Stimulated activated CD8-positive, alpha-beta memory T cell treated with anti-CD3 and anti-CD28 coated beads, Interleukin-15, amount 100 ng/mL, for 4 hours (primary cell): ENCODE measurements at places on chromosomes 6 and 20.

GRCh38 chr6:139423037-139423703 lies 48.7 kb upstream of the CITED2 start:
- DNase-seq = no peak

DNA sequence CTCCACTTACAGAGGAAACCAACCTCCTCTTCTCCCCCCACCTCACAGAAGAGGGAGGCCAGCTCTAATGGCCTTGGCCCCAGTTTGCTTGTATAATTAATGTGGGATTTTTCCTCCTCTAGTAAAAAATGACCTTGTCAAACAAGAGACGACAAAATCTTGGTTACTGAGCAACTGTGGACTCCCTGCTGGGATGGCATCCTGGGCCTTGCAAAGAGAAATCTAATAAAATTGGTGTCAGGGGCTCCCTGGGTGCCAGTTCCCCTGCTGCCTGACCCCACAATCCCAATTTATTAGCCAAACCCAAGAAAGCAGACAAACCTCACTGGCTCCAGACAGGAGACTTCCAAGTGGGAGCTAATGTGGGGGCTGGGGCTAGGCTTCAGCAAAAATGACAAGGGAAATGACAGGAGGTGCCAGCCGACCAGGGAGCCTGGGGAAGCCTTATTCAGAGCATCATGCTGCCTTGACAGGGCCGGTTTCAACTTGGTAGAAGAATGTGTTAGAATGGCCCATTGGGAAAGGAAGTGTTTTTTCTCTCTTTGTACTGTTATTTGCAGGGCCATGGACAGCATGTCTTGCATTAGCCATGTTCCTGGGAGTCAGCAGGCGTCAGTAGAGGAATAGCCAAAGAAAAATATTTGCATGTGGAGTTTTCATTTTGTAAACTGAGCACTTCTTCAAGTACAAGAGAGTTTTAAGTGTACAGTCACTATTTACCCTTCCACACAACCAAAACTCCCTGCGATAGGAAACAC lies 816.9 kb downstream of the DHX35 start:
- DNase-seq = no peak

DNA sequence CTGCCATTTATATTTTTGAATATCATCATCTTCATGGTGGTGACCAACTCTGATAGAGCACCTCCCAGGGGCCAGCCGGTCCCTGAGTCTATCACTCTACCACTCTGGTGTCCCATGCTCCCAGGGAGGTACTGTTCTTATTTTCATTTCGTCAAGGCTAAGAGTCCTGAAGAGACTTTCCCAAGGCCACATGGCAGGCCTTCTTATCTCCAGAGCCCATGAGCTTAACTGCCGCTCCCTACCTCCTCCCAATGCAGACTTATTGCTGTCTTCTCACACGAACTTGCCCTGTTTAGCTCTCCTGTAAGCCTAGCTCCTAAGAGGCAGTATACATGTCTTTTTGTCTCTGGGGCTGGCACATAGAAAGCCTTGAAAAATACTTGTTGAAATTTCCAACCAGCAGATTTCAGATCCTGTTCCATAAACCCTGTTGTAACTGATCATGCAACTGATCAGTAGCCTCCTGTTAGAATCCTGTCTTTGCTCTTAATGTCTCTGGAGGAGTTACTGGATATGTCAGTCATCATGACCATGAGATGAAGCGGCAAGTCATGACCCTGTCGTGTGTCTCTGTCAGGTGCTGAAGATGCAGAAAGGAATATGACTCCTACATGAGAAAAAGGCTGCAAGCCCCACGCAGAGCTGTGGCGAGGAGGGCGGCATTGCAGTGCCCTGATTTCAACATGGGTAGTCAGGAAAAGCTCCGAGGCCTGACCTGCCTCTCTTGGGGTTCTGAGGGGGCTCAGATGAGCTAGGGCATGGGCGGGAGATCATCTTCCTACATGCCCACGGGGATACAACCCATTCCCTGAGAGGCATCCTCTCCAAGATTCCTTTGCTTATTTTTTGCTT lies 60.0 kb downstream of the TTI1 start:
- no peak for DNase-seq

- DNase-seq = no peak
Measured at GRCh38 chr6:2895072-2895471, 8.0 kb downstream of the SERPINB9 start.

GRCh38 chr6:111231090-111231459 lies 143.8 kb downstream of the SLC16A10 start:
- DNase-seq = no peak

DNA sequence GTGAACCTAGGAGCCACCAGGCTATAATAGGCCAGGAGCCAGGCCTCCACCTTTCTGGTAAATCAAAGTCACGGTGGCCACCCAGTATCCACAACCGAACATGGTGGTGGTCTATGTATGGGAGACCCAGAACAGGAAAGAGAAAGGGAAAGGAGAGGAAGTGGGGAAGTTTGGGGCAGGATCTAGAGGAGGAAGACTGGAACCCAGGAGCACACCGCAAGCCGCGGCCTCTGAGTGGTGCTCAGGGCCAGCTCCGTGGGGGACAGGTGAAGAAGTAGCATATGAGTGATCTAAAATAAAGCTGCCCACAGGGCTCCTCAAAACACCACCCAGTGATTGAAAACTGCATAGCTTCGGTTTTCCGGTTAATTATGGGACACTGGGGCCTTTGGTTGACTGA lies 214.8 kb downstream of the ZDHHC14 start:
- no peak for DNase-seq

GRCh38 chr6:5457983-5458683 lies 196.8 kb downstream of the FARS2 start:
- no peak for DNase-seq

DNA sequence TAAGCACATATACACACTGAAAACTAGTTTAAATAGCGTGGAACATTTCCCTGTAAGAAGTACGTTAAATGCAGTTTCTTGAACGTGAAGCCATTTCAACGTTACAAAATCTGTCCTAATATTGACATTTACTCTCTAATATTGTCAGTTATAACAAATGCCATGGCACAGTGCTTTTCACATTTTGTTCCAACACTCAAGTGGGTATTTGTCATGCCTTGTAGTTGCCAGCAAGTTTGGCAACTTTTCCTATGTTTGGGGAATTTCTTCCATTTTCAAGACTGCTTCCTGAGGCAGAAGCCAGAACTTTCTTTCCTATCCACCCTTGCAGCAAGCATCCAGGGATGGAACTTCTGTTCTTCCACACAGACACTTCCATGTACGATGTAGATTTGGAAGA lies 63.0 kb downstream of the STX11 start:
- DNase-seq = no peak

GRCh38 chr6:10399451-10399850 lies 15.4 kb downstream of the TFAP2A start:
- DNase-seq = no peak

DNA sequence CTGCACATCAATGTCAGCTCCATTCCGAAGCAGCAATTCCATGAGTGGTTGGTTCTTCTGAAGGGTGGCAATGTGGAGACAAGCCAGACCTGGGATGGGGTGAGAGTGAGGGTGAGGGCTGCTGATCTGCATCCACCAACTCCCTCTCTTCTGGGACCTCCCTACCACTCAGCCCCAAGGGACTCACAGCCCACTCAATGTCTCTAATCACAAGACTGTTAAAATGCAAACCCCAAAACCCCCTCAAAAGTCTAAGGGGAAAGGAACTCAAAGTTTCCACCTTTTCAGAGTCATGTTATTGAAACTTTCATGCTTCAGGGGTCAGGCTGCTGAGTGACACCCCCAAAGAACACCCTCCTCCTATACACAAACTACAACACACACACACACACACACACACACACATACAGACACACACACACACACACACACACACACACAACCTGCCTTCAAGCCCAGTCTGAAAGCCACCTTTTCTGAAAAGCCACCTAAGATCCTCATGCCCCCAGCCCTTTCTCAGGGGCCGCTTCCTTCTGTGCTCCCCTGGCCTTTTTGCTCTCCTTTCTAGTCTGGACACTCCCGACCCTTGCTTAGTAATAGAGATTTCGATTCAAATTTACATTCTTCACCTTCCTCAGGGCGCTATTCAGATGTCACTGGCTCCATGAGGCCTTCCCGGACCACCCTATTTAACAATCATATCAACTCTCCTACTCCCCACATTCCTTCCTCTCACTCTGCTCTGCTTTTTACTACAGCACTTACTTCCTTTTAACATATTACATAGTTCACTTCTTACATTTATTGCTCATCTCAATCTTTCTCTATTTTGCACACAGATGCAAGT lies 3.3 kb upstream of the SLC35B2 start:
- no peak for DNase-seq

- no peak for DNase-seq
Measured at GRCh38 chr6:158042245-158042798, 60.7 kb downstream of the SYNJ2 start.

GRCh38 chr6:168192195-168192900 lies 113.3 kb upstream of the FRMD1 start:
- DNase-seq = no peak

GRCh38 chr20:34891166-34892062 lies 15.0 kb downstream of the ACSS2 start:
- DNase-seq = no peak

DNA sequence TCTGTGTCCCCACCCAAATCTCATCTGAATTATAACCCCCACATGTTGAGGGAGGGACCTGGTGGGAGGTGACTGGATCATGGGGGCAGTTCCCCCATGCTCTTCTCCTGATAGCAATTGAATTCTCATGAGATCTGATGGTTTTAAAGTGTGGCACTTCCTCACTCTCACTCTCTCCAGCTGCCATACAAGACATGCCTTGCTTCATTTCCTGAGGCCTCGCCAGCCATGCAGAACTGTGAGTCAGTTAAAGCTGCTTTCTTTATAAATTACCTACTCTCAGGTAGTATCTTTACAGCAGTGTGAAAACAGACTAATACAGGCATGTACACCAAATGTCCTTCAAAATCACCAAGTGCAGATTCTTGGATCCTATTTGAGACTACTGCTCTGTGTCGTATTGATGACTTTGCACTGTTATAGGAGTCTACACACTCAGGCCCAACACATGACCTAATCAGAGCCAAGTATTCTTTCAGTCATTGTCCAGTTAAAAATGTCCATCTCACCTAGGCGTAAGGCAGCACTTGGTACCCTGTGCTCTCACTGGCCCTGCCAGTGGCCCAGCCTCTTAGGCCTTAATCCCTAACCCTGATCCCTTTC lies 52.8 kb upstream of the UST start:
- no peak for DNase-seq

DNA sequence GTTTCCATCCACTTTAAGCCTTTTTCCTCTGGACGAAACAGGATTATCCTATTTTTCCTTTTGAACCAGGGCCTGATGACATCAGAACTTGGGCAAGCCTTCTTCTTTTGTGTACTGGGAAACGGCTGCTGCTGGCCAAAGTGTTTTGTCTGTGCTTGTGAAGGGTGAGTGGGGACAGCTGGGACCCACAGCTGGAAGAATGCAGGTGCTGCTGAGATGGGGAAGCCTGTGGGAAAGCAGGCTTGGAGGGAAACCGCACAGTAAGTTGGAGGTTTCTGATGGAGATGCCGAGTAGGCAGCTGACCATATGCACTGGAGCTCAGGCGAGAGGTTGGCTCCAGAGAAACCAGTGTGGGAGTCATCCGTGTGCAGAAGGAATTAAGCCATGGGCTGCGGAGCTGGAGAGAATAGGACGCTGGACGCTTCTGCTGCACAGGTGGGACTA lies 8.5 kb upstream of the PSMG4 start:
- DNase-seq = no peak

GRCh38 chr20:2468581-2469407 lies 1.8 kb downstream of the SNRPB start:
- DNase-seq = no peak

- DNase-seq = no peak
Measured at GRCh38 chr6:137536104-137536773, 42.0 kb upstream of the OLIG3 start.

GRCh38 chr6:2693231-2693630 lies 57.5 kb downstream of the MYLK4 start:
- DNase-seq = no peak

GRCh38 chr6:137746264-137746663 lies 120.8 kb upstream of the TNFAIP3 start:
- no peak for DNase-seq

DNA sequence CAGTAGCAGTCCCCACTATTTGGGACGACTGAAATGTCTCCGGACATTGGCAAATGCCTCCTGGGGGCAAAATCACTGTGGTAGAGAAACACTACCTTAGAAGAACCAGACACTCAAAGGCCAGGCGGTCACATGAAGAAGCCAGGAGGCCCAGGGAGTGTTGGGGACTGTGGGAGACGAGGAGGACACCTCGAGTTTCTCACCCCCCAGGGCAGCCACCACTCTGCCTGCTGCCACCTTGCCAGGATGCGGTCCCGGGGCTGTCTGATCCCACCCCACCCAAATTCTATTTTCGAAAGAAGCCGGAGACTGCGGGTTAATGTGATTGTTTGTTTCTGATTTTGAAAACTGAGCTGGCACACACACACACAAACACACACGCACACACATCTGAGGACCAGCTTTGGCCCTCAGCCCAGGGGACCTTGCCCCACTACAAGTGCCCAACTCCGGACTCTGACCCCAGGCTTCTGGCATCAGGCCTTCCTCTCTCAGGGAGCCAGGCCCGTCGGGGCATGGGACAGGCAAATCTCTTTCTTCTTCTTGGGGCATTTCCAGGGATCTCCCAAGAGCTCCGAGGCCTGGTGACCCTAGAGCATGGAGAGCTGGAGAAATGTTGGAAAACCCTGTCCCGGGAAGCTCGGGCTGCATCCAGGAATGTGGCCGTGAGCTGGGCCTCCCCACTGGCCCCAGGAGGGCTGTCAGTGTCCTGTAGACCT lies 187.5 kb upstream of the PMEPA1 start:
- DNase-seq = no peak

DNA sequence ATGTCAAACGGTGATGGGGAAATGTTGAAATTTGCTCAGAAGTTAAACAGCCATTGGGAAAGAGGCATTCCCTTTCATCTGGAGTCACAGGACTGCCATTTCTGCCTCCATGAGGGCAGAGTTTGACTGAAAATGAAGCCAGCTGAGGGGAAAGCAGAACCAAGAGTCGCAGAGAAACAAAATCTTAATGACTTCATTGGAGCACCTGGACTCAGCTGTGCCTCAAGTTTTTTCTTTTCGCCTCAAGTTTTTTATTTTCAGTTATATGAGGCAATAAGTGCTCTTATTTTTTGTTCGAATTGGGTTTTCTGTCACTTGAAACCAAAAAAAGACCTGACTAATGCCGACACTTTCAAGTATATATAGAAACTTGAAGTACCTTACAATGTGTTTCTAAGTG lies 161.3 kb downstream of the PKHD1 start:
- no peak for DNase-seq

GRCh38 chr20:53805895-53806384 lies 212.3 kb upstream of the ZNF217 start:
- DNase-seq = no peak

DNA sequence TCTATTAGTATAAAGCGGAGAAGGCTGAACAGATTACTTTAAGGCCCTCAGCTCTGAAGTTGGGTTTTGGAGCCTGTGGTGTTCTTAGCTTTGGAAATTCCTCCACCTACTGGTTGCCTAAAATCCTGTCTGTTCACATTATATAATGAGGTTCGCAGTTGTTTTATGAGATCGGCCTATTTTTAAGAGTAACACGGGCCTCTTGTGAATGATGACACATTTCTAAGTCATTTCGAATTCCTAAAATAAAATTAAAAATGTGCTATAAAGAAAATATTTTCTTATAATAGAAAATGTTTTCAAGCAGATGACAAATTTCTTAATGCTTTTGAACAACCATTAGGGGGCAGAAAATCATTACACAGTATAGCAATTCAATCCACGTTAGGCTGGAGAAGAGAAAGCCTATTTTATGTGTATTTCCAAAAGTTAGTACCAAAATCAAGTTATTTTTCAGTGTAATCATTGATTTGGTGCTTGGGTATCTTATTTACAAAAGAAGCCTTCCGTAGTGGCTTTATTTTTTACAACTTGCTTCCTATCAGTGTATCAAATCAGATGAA lies 15.8 kb upstream of the FAM8A1 start:
- DNase-seq = no peak

- no peak for DNase-seq
Measured at GRCh38 chr6:64750910-64751309, 956.1 kb downstream of the EYS start.
